ENCODE measurements at places on chromosomes 7 and 10.

- no peak for DNase-seq
Observed at GRCh38 chr10:99331207-99331803, 2.1 kb downstream of the CNNM1 start.

- DNase-seq, result no peak
Observed at GRCh38 chr7:105487579-105488571, 34.2 kb downstream of the PUS7 start.

GRCh38 chr10:119414081-119414611 lies 128.4 kb downstream of the RGS10 start:
- no peak for DNase-seq

DNA sequence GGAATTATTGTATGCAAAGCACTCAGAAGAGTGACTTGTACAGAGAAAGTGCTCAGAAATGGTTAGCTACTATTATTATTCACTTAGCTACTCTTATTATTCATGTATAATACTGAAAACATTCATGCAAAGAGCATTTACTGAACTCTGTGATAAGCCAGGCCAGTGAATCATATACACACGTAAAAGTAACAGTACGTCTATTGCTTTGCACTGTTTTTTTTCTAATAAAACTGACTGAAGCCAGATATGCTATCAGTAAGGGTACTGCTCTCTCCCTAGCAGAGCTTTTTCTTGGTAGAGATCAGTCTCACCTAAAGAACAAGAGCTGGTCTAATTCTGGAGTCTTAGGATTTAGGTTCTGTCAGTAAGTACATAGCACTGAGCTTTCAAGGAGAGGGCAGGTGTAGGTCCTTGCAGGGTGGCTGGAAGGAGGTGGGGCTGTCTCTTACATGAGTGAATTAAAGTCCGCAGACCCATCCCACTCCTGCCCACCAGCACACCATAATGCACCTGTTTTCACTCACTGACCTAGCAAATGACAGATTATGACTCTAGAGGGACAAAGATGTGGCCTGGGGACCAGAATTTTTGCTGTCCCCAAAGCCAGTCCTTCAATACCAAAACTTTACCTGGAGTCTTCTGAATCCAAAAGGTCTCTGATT lies 145.9 kb downstream of the ARID5B start:
- no peak for DNase-seq

GRCh38 chr7:69342154-69342884 lies 256.0 kb upstream of the AUTS2 start:
- DNase-seq, result no peak

DNA sequence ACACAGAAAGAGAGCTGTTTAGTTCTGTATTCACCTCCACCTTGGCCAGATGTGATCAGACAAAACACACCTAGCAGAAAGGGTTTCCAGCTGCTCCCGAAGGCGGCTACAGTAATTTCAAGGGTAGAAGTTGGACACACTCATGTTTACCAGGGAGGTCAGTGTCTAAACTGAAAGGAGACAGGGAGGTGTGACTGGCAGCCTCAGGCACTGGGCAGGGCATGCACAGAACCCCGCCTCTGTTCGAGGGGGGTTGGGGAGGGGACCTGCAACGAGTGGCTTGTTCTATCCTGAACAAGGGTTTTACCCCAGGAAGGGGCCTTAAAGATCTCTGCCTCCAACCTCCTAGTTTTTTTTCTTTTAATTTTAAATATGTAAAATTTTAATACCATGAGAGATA lies 49.6 kb downstream of the BPGM start:
- DNase-seq, result no peak

- DNase-seq, result no peak
Observed at GRCh38 chr7:33369888-33370287, 240.5 kb downstream of the BBS9 start.

DNA sequence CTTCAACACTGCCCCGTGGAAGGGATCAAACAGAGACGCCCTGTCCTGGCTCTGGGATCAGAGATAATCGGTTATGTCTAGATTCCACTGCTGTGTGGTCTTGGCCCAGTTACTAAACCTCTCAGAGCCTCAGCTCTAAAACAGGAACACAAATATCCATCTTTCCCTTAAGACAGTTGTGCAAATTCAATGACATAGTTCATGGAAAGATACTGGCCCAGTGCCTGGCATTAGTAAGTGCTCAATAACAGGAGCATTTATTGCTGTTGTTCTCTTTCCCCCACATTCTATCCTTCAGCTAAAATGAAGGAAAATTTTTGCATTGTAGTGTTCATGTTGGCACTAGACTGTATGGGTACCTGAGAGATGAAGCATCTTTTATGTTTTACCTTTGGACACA lies 58.6 kb downstream of the TACC2 start:
- DNase-seq, result no peak

DNA sequence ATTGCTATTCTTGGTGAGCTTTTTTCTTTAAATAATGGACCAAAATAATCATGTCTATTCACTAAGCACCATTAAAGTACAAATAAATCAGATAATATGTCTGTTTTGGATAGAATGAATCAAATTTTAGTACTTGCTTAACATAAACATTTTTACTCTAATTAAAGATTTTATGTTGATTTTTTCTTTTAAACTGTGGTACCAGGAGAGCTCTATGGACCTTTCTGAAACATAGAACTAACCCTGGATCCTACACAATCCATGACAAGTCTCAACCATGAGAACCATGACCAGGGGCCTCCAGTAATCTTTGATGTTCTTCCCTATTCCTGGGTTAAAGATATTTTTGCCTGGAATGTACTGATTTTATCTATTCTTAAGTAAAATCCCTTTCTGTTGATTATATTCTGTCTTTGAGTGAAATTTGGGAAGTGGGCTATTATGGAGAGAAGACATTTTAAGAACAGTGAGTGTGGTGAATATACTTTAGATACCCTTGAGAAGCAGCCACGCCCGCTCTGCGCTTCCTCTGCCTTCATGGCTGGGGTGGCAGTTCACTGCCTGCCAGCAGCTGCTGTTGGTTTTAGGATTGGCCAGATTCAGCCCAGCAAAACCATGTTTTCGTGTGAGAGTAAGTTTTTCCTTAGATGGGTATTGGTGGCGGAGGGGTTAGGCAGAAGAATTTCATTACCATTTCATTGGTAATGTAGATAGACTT lies 42.2 kb upstream of the BHLHA15 start:
- DNase-seq, result no peak

GRCh38 chr7:69422574-69422985 lies 175.7 kb upstream of the AUTS2 start:
- no peak for DNase-seq

Measured in RWPE2 (cell line).